ENCODE measurements at places on chromosomes 1 and 21. TPM values are rescaled to one million over a fixed set of nuclear protein-coding genes. Genes with fewer than 3 reads are reported as not detected.

Gene SF3B4
- 11.2 TPM for total RNA-seq

DNA sequence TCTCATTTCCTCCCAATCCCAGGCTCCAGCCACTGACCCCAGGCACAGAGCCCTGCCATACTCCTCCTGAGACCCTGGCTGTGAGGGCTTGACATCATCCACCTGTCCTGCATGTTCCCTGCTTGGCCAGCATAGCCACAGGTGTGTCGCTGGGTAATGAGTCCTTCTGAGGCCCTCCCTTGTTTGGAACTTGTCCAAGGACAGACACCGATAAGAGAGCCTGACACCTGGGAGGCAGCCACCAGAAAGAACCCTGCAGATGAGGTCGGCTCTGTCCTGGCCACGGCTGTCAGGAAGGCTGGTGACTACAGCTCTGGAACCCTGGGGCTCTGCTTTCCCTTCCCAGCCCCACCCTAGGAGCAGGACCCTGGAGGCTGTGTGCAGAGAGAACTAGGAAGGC, 34.6 kb downstream of the TMEM63A start:
- H3K4me1 ChIP-seq = peaks cover 48% of the 10 kb centered on the region
- peaks cover 62% of the 10 kb centered on the region for H3K36me3 ChIP-seq
- no peak overlapping the region for H3K27ac ChIP-seq
- H3K4me3 ChIP-seq = no peak overlapping the region

DNA sequence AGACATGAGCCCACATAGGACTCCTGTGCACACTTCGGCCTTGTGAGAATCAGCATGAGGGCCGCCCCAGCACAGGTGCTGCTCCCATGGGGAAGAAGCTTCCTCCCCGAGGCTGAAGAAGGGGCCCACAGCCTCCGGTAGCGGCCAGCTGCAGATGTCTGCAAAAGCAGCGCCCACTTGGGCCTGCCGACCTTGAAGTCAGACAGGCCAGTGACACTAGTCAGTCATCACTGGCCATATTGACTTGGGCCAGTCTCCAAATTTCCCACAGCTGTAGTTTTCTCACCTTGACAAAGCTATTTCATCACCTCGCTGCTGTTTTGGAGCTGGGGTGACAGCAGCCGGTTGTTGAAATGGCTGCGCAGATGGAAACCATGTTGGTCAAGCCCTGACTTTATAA, 83.0 kb downstream of the RIPK4 start:
- no peak overlapping the region for H3K27ac ChIP-seq
- H3K4me3 ChIP-seq = no peak overlapping the region
- DNase-seq = no peak
- H3K4me1 ChIP-seq = peaks cover 4% of the 10 kb centered on the region
- no peaks in the 10 kb centered on the region for H3K36me3 ChIP-seq

- no peaks in the 10 kb centered on the region for H3K36me3 ChIP-seq
- H3K4me1 ChIP-seq = peaks cover 21% of the 10 kb centered on the region
- DNase-seq = no peak
- H3K4me3 ChIP-seq = no peak overlapping the region
- no peak overlapping the region for H3K27ac ChIP-seq
Measured at GRCh38 chr1:30362603-30362990, 360.8 kb downstream of the MATN1 start.

- H3K4me1 ChIP-seq = peaks cover 86% of the 10 kb centered on the region
- no peak overlapping the region for H3K4me3 ChIP-seq
- no peaks in the 10 kb centered on the region for H3K27me3 ChIP-seq
- peaks cover 28% of the 10 kb centered on the region for H3K36me3 ChIP-seq
- DNase-seq = peak; percentile 89
- peak overlapping the region; percentile 91 for H3K27ac ChIP-seq
Measured at GRCh38 chr1:156667610-156667967, 9.6 kb downstream of the NES start.

Gene CNTN2
- 16.1 TPM for total RNA-seq

- H3K27me3 ChIP-seq = no peaks in the 10 kb centered on the region
- no peak overlapping the region for H3K27ac ChIP-seq
- no peaks in the 10 kb centered on the region for H3K4me1 ChIP-seq
- no peak overlapping the region for H3K4me3 ChIP-seq
- peak; percentile 54 for DNase-seq
- H3K36me3 ChIP-seq = no peaks in the 10 kb centered on the region
Measured at GRCh38 chr1:164440232-164440631, 118.8 kb upstream of the PBX1 start.

GRCh38 chr1:60620087-60620486, 462.3 kb upstream of the NFIA start:
- H3K27ac ChIP-seq = peak overlapping the region; percentile 18
- H3K4me1 ChIP-seq = peaks cover 3% of the 10 kb centered on the region
- no peak for DNase-seq
- H3K4me3 ChIP-seq = no peak overlapping the region
- no peaks in the 10 kb centered on the region for H3K27me3 ChIP-seq

All from spinal cord (tissue), 10 donors.